ENCODE measurements at places on chromosomes 11 and 22.

DNA sequence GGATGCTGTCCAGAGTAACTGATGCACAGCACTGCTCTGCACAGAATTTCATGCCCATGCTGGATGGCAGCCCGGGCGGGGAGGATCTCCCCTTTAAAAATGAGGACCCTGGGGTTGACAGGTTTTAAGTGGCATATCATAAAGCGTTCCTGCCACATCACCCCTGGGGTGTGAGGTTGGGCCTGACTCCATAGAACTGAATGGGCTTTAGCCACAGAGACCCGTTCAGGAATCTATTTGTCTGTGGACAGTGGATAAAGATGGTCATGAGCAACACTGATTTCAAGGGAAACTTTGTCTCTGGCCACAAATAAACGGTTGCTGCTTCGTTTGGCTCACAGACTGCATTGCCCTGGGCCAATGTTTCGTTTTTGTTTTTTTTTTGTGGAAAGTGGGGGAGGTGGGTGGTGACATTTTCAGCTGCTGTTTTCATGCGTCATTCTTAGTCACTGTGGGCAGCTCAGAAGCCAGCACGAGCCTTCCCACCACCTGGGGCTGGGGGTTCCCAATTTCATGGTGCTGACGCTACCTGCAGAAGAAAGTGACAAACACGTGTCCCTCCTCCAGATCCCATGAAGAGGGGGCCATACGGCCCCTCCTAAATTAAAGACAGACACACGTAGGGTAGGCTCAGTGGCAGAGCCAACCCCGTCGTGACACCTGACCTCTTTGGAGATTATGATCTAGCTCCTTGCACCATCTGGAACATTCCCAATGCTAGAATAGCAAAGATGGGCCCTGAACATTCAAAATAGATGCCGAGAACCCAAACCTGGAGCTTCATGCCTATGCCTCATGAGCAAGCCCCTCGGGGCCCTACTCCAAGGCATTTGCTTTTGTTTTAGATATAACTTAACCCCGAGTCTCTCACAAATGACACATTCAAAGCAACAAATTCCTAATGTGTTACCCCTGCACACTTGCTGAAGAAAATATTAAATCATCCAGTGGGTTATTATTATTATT lies 54.8 kb upstream of the PHF21B start:
- no peak for DNase-seq

GRCh38 chr11:47131136-47131535 lies 45.5 kb downstream of the ARFGAP2 start:
- DNase-seq = no peak

DNA sequence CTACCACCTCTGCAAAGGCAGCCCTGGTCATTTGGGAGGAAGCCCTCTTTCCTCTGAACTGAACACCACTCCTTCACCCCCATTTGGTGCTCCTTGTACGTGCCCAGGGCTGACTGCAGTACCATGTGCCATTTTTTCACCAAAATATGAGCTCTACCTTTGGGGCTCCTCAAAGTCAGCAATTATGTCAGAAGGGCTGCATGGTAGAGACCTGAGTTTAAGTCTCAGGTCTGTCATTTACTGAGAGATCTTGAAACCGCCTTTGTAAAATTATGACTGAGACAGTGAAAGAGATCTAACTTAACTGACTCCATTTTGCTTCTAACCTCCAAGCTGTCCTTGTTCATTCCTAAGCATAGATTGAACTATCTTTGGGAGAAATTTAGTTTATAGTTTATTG lies 58.0 kb downstream of the THAP12 start:
- DNase-seq = no peak

GRCh38 chr11:65491614-65492386 lies 7.0 kb upstream of the MALAT1 start:
- DNase-seq = no peak

DNA sequence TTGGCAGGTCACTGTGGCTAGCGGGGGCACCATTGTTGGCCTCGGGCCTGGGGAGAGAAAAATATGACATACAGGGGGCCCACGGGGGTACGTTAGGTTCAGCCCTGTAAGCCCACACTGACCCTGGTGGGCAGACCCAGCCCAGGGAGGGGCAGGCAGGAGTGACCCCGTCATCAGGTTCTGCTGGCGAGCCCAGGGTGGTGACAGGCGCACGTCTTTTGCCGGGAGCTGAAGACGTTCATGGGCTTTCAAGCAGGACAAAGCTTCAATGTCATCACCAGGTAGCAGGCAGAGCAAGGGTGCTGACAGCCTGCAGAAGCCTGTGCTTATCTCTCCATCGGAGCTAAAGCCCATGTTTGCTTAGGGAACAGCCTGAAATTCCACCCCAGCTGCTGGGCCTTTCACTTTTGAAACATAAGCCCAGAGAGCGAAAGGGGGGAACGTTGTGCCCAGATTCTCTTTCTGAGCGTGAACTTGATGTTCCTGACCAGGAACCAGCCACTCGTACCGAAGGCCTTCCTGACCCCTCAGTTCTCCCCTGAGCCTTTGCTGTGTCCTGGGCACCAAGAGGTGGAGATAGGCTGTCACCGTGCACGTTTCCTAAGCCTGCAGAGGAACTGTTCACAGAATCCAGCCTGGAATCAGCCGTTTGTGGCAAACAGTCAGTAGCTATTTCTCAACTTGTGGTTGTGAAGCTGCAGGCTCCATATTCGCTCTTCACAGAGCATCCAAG lies 74.0 kb upstream of the ATXN10 start:
- no peak for DNase-seq

GRCh38 chr11:123060277-123061000 lies 1.5 kb downstream of the HSPA8 start:
- DNase-seq = no peak

GRCh38 chr11:11073996-11074395 lies 216.1 kb upstream of the ZBED5 start:
- no peak for DNase-seq

GRCh38 chr11:74380746-74381439 lies 17.3 kb downstream of the PGM2L1 start:
- DNase-seq = no peak

GRCh38 chr22:22930571-22931556 lies 43.2 kb downstream of the IGLL5 start:
- DNase-seq = no peak

DNA sequence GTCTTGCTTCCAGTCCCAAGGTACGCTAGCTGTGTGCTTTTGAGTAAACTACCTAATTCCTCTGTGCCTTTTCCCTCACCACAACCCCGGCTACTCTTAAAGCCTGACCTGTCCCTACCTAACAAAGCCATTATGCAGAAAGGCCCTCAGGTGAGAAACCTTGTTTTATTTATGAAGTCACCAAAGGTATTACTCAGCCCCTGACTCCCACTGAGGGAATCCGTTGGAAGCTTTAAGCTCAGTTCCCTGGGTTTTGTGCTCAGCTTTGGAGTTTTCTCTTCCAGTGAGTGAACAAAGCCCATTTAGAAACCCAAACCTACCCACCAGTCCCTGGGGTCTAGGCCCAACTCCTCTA lies 90.9 kb downstream of the APIP start:
- no peak for DNase-seq

- DNase-seq = no peak
Observed at GRCh38 chr11:60991457-60991856, 20.0 kb downstream of the CD6 start.

GRCh38 chr11:61713464-61713863 lies 33.3 kb downstream of the DAGLA start:
- no peak for DNase-seq

GRCh38 chr22:19520007-19520406 lies 4.2 kb downstream of the CLDN5 start:
- DNase-seq = no peak

- DNase-seq = no peak
Observed at GRCh38 chr11:85875505-85875904, 20.3 kb downstream of the CCDC83 start.

GRCh38 chr11:114482114-114482513 lies 42.8 kb downstream of the REXO2 start:
- DNase-seq = no peak

GRCh38 chr22:35733791-35734516 lies 16.3 kb downstream of the APOL5 start:
- no peak for DNase-seq

- DNase-seq = no peak
Observed at GRCh38 chr11:2298795-2299761, 2.6 kb downstream of the C11orf21 start.

- no peak for DNase-seq
Observed at GRCh38 chr11:117523680-117524079, 196.0 kb downstream of the CEP164 start.

GRCh38 chr11:114098927-114099326 lies 39.4 kb downstream of the ZBTB16 start:
- DNase-seq = no peak

Measured in NCI-H1048 (cell line).